ENCODE measurements at places on chromosomes 4 and X.

DNA sequence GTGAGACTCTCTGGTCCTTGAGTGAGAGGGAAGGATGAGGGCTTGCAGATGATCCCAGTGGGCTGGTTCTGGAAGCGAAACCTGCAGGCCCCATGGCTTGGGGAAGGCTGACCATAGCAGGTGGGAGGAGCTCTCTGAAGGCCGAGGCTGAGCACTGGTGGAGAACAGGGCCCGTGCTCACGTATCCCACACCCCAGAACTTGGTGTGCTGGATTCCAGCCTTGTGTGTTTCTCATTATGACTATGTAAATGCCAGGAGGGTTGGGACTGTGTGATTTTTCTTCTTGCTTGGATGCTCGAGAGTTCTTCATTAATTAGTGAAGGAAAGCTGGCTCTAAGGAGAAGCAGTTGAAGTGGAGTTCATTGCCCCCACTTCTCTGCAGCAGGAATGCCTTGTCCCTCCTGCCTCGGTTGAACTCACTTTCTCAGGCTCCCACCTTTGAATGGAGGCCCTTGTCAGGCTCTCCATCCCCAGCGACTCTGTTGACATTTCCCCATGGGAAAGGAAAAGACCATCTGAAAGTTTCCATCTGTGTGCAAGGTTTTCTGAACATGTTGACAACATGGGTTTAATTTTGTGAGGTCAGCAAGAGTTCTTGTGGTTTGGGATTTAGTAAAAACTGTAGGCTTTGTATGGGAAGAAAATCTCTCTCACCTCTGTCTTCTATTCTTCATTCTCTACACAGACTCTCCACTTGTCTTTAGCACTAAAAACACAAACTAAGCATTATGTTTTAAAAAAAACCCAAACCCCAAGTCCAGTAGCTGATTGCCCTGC lies 57.7 kb downstream of the TBL1X start:
- no peak for DNase-seq

- no peak for DNase-seq
These were observed 8.4 kb downstream of the NDUFA1 start for GRCh38 chrX:119880076-119880475.

GRCh38 chr4:176425035-176425434 lies 105.3 kb downstream of the SPCS3 start:
- DNase-seq = no peak

DNA sequence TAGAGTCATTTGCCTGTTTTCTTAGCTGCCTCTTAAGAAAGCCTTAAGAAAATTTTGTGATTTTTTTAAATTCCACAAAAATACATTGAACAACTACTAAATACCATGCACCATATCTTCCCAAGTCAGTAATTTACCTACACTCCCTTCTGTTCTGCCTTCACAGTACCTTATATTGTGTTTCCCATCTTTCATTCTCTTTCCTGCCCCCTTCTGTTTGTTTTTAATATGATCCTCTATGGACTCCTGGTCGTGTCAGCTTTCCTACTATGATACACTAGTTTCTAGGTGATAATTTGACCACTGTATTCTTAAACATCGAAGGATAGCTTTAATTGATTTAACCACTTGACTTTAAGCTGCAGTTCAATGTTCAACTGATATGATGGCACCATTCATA lies 297.7 kb upstream of the HAND2 start:
- no peak for DNase-seq

GRCh38 chr4:171203425-171203824 lies 609.8 kb upstream of the GALNTL6 start:
- DNase-seq = no peak

DNA sequence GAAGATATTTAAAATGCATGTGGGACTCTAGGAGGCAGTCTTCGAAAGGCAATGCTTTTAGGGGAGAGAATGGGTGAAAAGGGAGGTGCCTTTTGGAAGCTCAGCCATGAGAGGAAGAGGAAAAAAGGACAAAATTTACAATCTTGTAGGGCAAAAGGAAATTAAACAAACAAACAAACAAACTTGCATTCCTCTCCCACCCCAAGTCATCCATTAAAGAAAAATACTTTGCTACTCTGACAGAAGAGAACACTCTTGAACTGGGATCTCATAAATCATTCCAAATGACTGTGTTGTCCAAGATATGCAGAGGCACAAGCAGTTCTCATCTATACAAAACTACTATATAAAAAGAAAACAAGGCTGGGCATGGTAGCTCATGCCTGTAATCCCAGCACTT lies 46.7 kb downstream of the HELQ start:
- no peak for DNase-seq

DNA sequence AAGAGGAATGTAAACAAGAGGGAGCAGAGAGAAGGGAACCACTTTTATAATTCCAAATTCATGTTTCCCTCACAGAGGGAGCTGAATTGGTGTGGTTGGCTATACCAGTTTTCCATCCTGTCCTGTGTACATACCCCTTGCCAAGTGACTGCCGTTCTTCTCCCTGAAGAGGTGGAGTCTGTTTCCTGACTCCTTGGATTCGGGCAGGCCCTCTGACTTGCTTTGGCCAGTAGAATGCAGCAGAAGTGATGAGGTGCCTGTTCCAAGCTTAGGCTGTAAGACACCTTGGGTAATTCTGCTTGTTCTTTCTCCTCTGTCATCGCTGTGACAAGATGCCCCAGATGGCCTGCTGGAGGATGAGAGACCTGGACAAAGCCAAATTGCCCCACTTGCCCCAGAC lies 124.7 kb downstream of the UCHL1 start:
- no peak for DNase-seq

- DNase-seq = no peak
These were observed 25.2 kb downstream of the WDR44 start for GRCh38 chrX:118370921-118371624.

Measured in midbrain (tissue), 1 donor.